ENCODE measurements at places on chromosomes 16 and 17. TPM values are rescaled to one million over a fixed set of nuclear protein-coding genes. Genes with fewer than 3 reads are reported as not detected.

Gene SHCBP1
- 46.5 TPM for total RNA-seq

DNA sequence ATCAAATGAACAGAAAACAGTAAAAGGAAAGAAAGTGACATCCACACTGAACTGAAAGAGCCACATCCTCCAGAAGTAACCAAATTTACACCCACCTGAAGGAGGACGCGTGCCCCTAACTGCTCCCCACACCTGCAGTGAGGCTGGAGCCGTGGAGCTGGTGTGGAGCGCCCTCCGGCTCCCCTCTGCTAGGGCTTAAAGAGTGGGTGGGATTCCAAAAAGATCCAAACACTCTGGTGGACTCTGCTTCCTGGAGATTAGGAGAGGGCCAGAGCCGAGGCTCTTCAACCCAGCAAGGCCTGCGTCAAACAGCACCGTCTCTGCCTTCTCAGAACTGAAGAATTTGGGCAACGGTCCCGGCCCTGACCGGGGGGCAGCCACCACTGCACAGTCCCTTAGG is 15.2 kb downstream of the CCDC40 start:
- DNase-seq: no peak
- no peaks in the 10 kb centered on the region for H3K27me3 ChIP-seq

GRCh38 chr16:31061126-31061812 is 12.8 kb downstream of the ZNF668 start:
- no peak for DNase-seq
- H3K4me3 ChIP-seq: no peak overlapping the region
- H3K36me3 ChIP-seq: peaks cover 11% of the 10 kb centered on the region
- H3K27me3 ChIP-seq: no peaks in the 10 kb centered on the region
- H3K27ac ChIP-seq: no peak overlapping the region
- H3K4me1 ChIP-seq: peaks cover 14% of the 10 kb centered on the region

- H3K4me1 ChIP-seq: peaks cover 5% of the 10 kb centered on the region
- peaks cover 28% of the 10 kb centered on the region for H3K36me3 ChIP-seq
- no peaks in the 10 kb centered on the region for H3K27me3 ChIP-seq
- no peak for DNase-seq
- H3K27ac ChIP-seq: no peak overlapping the region
- no peak overlapping the region for H3K4me3 ChIP-seq
These were observed 53.7 kb downstream of the BAHCC1 start for GRCh38 chr17:81448950-81449349.

GRCh38 chr16:11157143-11157542 is 98.9 kb downstream of the SOCS1 start:
- peaks cover 10% of the 10 kb centered on the region for H3K4me1 ChIP-seq
- H3K4me3 ChIP-seq: no peak overlapping the region

- H3K4me3 ChIP-seq: no peak overlapping the region
- H3K27me3 ChIP-seq: no peaks in the 10 kb centered on the region
- H3K36me3 ChIP-seq: no peaks in the 10 kb centered on the region
- H3K4me1 ChIP-seq: no peaks in the 10 kb centered on the region
- no peak overlapping the region for H3K27ac ChIP-seq
- no peak for DNase-seq
These were observed 1.6 kb upstream of the KRT14 start for GRCh38 chr17:41588126-41588810.
